Bronchial epithelial cell (primary cell): ENCODE measurements at places on chromosomes 2 and 18.

DNA sequence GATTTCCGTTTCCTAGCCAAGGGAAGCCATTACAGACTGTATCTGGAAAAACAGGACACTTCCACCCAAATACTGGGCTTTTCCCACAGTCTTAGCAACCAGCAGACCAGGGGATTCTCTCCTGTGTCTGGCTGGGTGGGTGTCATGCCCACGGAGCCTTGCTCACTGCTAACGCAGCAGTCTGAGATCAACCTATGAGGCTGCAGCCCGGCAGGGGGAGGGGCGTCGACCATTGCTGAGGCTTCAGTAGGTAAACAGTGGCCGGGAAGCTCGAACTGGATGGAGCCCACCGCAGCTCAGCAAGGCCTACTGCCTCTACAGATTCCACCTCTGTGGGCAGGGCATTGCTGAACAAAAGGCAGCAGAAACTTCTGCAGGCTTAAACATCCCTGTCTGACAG, 131.1 kb downstream of the KIAA1328 start:
- DNase-seq = no peak

GRCh38 chr2:172704072-172704936, 31.3 kb upstream of the RAPGEF4 start:
- peak; percentile 40 for DNase-seq

DNA sequence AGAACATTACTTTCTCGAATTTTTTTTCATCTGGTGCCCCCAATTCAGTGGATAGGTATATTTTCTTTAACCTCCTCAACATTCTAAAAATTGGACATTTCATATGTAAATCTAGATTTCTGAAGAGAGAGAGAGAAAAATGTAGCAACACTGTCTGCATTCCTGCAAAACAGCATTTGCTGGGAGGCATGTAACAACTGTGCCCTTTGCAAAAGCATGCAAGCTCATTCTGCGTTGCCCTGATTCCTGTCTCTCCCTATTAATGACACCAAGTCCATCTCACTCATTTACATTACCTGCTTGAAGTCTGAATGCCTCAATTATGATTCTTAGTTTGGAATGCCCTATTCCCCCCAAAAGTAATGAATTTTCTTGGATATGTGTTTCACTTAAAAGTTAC, 79.8 kb upstream of the BARD1 start:
- DNase-seq = no peak

GRCh38 chr2:234025891-234026401, 24.6 kb upstream of the SPP2 start:
- DNase-seq = no peak

DNA sequence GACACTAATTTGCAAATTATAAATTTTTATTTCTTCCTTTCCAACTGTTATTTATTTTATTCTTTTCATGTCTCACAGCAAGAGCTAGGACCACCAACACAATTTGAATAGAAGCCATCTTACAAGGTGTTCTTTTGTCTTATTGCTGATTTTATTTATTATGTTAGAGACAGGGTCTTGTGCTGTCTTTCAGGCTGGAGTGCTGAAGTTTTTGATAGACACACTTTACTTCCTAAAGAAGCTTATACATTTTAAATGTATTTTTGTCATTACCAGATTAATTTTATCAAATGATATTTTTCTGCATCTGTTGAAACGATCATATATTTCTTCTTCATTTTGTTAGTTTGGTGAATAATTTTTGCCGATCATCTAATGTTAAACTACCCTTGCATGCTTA, 130.3 kb upstream of the BCL2L11 start:
- no peak for DNase-seq

GRCh38 chr18:64119916-64120315, 29.0 kb downstream of the LINC00305 start:
- no peak for DNase-seq

DNA sequence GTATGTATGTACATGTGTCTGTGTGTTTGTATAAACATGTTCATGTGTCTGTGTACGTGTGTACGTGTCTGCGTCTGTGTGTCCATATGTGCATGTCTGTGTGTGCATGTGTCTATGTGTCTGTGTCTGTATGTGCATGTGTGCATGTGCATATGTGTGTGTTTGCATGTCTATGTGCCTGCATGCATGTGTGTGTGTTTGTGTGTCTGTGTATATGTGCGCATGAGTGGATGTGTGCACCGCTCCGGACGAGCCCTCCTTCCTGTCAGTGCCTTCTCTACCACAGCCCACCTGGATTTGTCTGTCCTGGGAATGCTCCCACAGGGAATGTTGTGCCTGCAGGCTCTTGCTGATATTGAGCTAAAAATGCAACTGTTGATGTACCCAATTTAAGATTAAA, 113.3 kb upstream of the EPC2 start:
- no peak for DNase-seq

- DNase-seq = no peak
These were observed 11.1 kb upstream of the MTA3 start for GRCh38 chr2:42557306-42557705.

DNA sequence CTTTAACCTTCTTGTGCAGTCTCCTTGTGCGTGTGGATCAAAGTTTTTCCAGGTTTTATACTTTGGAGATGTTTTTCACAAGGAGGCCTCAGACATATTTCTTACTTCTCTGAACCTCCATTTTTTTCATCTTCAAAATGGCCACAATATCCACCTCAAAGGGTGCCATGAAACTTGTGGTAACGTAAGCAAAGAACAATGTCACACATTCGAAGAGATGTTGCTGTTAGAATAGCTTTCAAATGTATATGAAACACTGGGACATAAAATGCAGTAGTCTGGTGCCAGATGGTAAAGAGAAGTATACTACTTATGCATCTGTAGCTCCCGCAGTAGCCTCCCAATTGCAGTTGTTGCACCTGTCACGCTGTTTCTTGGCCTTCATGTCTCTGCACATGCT, 2.6 kb upstream of the KRCC1 start:
- no peak for DNase-seq

DNA sequence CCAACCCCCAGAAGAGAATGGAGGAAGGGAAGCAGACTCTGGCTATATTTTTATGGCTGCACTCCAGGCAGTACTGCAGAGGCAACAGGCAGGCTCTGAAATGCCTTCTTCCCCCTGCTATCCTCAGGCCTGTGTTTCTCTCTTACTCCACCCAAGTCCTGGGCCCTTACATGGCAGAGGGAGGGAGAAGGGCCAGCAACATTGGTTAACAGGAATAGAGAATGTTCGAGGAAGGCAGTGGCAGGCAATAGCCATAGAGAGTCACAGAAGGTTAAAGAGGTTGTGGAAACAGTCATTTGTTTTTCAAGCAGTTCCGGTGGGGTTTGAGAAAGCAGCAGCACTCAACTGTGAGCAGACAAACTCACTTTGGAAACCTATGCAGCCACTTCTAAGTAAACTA, 15.1 kb upstream of the DARS1 start:
- DNase-seq = no peak

- peak; percentile 99 for DNase-seq
These were observed 153.6 kb downstream of the MTCL1 start for GRCh38 chr18:8858888-8859511.

- DNase-seq = peak; percentile 55
These were observed 2.1 kb upstream of the CLIP4 start for GRCh38 chr2:29113027-29113686.

- DNase-seq = peak; percentile 76
These were observed 81.4 kb upstream of the GATA6 start for GRCh38 chr18:22088029-22088428.

- no peak for DNase-seq
These were observed 127.6 kb downstream of the PHLPP1 start for GRCh38 chr18:62842898-62843297.

- peak; percentile 59 for DNase-seq
These were observed 1915.0 kb upstream of the CELF4 start for GRCh38 chr18:39480494-39481195.

- peak; percentile 37 for DNase-seq
These were observed 1274.5 kb upstream of the CRIM1 start for GRCh38 chr2:35081001-35081621.

GRCh38 chr2:159897081-159897480, 99.1 kb upstream of the CD302 start:
- no peak for DNase-seq

DNA sequence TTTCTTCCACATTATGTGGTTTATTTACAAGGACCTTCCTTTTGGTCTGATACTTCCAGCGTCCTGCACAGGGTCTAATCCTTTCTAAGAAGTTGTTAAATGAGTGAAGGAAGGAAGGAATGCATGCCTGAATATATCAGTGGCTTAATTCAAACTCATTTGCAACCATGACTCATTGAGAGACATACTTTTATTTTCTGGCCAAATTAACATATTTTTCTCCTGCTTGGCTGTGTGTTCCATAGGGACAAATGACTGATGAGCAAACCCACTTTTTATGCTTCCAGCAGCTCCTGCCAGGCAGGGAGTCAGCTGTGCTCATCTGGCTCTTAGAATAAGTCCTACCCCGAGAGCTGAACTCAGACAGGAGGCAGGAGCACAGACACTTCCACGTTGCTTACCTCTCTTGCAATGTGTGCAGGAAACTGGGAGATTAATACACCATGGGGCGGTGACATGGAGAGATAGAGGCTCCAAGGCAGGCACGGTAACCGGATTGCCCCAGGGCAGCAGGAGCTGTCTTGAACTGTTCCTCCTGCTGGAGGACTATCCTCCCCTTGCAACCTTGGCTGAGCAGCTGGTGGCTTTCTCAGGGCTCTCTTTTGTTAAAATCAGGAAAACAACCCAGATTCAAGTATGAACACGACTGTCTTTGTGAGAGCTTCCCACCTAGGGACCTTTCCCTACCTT, 667.5 kb upstream of the HS6ST1 start:
- DNase-seq = peak; percentile 36

- no peak for DNase-seq
These were observed 94.9 kb downstream of the TWIST2 start for GRCh38 chr2:238942726-238943300.

GRCh38 chr2:223735035-223735640, 102.2 kb downstream of the AP1S3 start:
- DNase-seq = peak; percentile 37

DNA sequence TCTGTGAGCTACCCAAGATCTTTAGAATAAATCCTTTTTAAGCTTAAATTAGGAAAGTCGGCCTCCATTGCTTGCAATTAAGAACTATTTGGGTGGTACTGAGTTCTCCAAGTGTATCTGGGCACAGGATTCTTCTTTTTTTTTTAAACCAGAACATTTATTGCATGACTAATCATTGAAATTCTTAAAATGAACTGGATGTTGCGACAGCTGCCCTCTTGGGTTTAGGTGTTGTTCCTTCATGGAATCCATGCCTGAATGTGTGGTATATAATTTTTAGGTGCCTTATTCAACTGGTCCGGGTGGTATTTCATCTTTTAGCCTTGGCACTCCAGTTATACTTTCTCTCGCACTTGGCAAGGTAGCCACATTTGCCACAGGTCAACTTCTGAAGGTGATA, 14.5 kb upstream of the KCNK3 start:
- no peak for DNase-seq

GRCh38 chr18:10299643-10300042, 154.8 kb upstream of the APCDD1 start:
- no peak for DNase-seq

DNA sequence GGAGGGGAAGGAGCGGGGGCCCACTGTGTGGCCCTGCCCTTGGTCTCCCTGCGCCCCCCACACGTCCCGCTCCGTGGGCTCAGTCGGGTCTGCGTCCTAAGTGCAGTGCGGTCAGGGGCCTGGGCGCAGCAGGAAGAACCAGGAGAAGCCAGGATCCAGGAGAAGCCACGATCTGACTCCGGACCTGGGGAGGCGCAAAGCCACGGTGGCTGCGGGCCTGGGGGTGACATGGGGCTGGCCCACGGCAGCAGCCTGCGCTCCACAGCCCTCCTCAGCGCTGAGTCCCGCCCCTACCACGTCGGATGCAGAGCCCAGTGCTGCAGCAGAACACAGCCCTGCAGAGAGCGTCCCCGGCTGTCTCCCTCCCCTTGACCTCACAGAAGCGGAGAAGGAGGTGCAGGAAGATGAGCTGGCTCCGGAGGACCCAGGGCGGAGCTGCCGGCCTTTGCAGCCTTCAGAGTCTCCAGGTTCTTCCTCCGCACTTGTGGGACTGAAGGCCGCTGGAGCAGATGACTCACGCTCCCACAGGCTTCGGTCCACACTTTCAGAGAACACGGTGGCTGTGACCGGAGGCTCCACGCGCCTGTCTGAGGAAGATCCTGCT, 589.2 kb upstream of the SALL3 start:
- no peak for DNase-seq

- DNase-seq = peak; percentile 27
These were observed at the start of gene GREB1L for GRCh38 chr18:21242141-21242779. TSS of gene GREB1L (plus strand) at chr18:21242232. CDS start at chr18:21383519, 141,287 bp downstream.

- no peak for DNase-seq
These were observed 147.3 kb upstream of the SPRED2 start for GRCh38 chr2:65579506-65580235.

- no peak for DNase-seq
These were observed 54.7 kb upstream of the RIOK3 start for GRCh38 chr18:23398401-23398800.

DNA sequence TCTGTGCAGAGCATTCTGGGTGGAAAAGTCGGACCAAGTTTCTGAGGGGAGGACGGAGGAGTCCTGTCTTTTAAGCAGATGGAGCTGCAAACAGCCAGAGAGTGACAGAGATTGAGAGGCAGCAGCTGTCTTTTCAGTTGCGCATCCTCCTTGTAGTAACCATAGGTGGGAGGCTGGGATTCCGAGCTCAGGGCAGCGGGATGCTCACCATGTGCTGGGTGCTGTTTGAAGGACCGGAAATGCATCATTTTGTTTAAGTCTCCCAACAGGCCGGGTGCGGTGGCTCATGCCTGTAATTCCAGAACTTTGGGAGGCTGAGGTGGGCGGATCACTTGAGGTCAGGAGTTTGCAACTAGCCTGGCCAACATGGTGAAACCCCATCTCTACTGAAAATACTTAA, 93.4 kb downstream of the AGAP1 start:
- no peak for DNase-seq

- DNase-seq = peak; percentile 22
These were observed 54.9 kb downstream of the R3HDM1 start for GRCh38 chr2:135586148-135586547.

GRCh38 chr2:136242687-136243277, 124.8 kb upstream of the CXCR4 start:
- DNase-seq = peak; percentile 20

DNA sequence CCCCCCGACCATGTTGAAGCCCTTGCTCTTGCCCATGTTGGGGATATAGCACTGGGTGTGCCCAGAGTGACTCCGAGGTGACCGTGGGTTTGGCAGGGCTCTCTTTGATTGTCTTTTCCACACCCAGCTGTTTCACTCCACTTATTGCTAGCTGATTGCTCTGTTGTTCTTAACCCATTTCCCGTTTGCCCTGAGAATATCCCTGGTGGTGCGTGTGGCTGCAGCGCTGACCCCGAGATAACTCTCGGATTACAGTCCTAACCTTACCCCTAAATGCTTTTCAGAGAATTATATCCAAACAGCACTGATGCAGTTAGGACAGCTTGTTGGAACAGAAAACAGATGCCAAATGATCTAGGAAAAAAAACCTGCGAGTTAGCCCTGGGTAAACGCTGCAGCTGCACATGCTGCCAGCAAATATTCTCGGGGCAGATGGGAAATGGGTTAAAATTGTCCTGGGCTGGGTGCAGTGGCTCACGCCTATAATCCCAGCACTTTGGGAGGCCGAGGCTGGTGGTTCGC, 34.3 kb upstream of the SNORC start:
- DNase-seq = no peak
